ENCODE measurements at places on chromosomes 5 and 9. TPM values are rescaled to one million over a fixed set of nuclear protein-coding genes. Genes with fewer than 3 reads are reported as not detected.

DNA sequence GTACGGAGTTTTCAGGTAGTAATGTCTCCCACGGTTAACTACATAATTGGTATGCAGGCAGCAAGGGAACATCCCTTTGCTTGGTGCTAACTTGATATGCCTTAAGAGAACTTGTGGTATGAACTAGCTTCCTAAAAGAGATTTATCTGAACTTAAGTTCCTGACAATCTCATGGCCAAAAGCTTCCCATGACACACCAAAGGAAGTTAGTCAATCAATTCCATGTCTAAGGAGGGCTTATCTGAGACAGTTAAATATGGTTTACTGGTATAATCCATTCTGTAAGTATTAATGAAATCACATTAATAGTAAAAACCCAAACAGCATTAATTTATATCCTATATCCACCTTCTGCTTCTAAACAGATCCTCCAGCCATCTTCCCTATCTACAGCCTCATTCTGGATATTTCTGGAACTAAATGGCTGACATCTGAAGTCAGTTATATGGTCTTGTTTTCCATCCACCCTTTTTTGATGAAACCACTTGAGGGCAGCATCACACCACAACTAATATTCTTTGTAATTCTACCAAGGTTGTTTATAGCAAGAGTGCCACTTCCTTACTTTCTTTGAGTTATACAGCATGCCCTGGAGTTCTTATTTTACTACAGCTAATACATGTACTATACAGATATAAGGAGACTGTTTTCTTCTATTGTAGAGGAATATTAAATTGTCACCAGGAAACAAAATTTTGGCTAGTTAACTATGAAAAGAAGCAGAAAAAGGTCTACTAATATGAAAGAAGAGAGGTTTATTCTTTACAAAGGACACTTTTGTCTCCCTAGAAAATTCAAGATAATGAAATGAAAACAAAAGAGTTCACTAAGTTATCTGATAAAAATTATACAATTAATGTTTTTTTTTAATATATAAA lies 34.7 kb downstream of the SHOC1 start:
- no peak overlapping the region for H3K27ac ChIP-seq
- DNase-seq = peak; percentile 82
- H3K4me1 ChIP-seq = peaks cover 3% of the 10 kb centered on the region
- H3K4me3 ChIP-seq = no peak overlapping the region
- H3K27me3 ChIP-seq = no peaks in the 10 kb centered on the region

DNA sequence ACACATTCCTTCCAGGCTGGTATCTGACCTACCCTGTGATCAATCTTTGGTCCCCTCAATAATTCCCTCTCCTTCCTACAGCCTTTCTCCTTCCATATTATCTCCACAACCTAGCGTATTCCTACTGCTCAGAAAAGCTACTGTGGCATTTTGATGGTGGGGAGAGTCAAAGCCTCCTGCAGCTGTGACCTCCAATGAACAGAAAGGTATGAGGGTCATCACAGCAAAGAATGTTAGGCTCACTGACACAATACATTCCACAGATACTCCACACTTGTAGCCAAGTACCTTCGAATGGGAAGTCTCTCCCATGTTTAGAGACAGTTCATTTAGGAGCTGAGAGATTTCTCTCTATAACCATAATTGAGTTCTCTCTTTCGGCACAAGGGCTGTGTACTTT lies 5.9 kb downstream of the FBN2 start:
- no peak overlapping the region for H3K27ac ChIP-seq
- H3K4me1 ChIP-seq = no peaks in the 10 kb centered on the region
- H3K27me3 ChIP-seq = peaks cover 6% of the 10 kb centered on the region
- no peak for DNase-seq
- no peaks in the 10 kb centered on the region for H3K36me3 ChIP-seq
- H3K4me3 ChIP-seq = no peak overlapping the region

DNA sequence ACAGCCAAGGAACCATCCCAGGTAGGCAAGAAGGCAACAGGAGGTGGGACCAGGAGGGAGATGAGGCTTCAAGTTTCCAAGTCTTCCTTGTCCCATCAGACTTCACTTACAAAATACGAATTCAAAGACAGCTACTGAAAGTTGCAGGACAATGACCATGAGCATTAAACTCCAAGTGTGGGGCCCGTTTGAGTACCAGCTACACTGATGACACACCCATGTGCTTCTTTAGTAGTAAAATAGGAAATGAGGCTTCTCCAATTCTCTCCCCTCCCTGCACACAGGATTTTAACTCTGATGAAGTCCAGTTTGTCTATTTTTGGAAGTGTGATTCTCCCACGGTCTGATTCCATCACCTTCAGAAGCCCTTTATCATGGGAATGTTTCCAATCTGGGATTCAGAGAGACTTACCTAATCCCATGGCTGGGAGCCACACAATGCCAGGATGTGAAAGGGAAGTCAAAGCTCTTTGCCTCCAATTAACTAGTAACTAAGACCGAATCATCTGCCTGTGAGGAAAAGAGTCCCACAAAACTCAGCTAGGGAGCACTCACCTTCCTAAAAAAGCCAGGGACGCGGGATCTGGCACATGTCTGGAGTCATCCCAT lies 222.8 kb upstream of the MSX2 start:
- no peak for DNase-seq
- H3K36me3 ChIP-seq = no peaks in the 10 kb centered on the region
- H3K4me1 ChIP-seq = no peaks in the 10 kb centered on the region
- H3K27ac ChIP-seq = no peak overlapping the region
- no peaks in the 10 kb centered on the region for H3K27me3 ChIP-seq

- no peak overlapping the region for H3K27ac ChIP-seq
- H3K27me3 ChIP-seq = no peaks in the 10 kb centered on the region
- H3K4me1 ChIP-seq = peaks cover 17% of the 10 kb centered on the region
- DNase-seq = no peak
- no peaks in the 10 kb centered on the region for H3K36me3 ChIP-seq
Observed at GRCh38 chr9:134294153-134295071, 31.8 kb upstream of the RXRA start.

GABRA6 gene
- total RNA-seq = not detected

GRCh38 chr9:96494215-96494800 lies 44.3 kb downstream of the HABP4 start:
- H3K4me3 ChIP-seq = no peak overlapping the region
- H3K27me3 ChIP-seq = no peaks in the 10 kb centered on the region
- H3K27ac ChIP-seq = no peak overlapping the region
- H3K36me3 ChIP-seq = peaks cover 7% of the 10 kb centered on the region

DMRT3 gene
- not detected for total RNA-seq

DNA sequence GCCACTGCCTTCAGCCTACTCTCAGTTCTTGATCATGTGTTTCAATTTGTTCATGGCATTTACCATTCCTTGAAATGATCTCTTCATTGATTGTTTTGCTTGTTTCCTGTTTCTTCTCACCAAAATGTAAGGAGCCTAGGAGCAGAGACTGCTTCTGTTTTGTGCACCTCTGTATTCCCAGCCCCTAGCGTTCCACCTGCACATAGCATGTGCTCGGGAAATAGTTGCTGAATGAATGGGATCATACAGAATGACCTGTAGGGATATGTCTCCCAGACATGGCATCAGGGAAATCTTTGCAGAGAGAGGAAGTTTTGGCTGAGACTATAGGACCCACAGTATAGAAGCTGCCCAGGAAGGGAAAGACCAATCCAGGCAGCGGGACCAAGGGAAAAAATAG lies 6.2 kb upstream of the CERCAM start:
- H3K27me3 ChIP-seq = peaks cover 7% of the 10 kb centered on the region
- H3K27ac ChIP-seq = no peak overlapping the region

DNA sequence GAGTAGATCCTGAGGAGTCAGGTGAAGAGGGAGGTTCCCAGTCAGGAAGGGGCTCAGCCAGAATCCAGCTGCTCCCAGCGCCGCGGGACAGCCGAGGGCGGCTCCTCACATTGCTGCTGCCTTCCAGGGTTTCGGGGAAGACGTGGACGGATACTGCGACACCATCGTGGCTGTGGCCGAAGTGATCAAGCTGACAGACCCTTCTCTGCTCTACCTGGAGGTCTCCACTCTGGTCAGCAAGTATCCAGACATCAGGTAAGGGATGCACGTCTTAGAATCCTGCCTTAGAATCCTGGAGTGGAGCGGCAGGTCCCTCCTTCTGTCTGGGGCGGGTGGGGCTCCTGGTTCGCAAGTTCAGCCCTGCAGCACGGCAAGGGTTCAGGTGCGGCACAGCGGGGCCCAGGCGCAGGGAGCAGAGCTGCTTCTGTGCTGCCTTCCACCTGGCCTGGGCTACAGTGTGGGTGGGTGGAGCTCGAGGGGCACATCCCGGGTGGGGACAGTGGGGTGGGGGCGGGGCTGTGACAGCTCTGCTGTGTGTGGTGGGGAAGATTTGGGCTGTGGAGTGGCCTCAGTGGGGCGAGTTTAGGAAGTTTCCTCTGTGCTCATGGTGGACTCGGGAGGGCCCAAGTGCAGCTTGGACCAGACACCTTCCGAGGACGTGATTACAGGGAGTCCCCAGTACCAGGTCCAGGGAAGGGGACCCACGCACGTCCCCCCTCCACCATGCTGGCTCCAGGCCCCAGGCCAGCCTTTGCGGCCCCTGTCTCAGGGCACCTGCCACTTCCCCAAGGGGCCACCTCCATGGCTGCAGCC lies 22.8 kb downstream of the EXOC3 start:
- no peak overlapping the region for H3K4me3 ChIP-seq
- no peak overlapping the region for H3K27ac ChIP-seq
- no peak for DNase-seq
- peaks cover 4% of the 10 kb centered on the region for H3K36me3 ChIP-seq
- no peaks in the 10 kb centered on the region for H3K27me3 ChIP-seq

DNA sequence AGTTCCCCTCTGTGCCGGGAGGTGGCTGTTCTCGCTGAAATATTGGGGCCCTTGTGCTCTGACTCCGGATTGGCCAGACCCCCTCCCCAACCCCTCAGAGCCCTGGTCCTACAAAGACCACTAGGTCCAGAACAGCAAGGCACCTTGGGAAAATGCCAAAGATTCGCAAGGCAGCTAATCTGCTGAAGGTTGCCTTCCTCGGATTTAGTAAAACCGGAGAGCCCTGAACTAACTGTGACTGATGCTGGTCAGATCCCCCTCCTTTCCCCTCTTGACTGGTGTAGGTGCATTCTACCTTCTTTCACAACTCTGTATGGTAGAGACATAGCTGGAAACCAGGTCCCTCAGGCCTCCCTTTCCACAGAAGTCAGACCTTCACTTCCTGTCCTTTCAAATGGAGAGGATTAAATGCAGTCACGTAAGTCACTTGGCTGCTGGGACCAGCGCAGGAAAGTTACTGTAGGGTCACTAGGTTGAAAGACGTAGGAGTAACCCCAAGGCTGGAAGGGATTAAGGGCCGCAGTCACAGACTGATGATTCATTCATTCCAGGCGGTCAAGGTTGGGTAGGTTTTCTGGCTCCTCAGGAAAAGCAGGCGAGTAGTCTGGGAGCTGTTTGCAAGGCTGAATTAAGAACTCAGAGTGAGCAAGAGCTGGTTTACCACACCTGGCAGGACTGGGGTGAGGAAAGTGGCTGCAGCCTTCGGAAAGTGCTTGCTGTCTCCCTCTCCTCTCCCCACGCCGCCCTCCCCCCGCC lies 5.3 kb downstream of the BARX1 start:
- no peaks in the 10 kb centered on the region for H3K36me3 ChIP-seq
- H3K4me3 ChIP-seq = no peak overlapping the region
- H3K27me3 ChIP-seq = no peaks in the 10 kb centered on the region

All from B cell (primary cell).